ENCODE measurements at places on chromosomes 12 and 14.

DNA sequence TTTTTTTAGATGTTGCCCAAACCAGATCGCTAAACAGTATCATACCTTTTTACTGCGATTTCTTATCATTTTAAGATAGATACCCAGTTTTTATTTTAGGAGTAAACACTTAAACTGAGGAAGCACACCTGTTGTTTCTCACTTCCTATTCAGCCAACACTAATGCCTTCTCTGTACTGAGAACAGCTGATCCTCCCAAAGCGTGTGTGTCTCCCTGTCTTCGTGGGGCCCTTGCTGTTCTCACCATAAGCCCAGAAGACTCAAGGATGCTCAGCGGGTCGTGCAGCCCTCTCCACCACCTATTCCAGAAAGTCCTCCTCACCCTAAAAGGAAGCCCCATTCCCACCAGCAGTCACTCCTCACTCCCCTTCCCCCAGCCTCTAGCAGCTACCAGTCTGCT, 14.8 kb downstream of the PPP2R5C start:
- DNase-seq: no peak

GRCh38 chr14:53692885-53693284, 263.7 kb downstream of the BMP4 start:
- peak; percentile 94 for DNase-seq

- DNase-seq: peak; percentile 66
Measured at GRCh38 chr14:87944987-87945604, 47.9 kb downstream of the GALC start.

DNA sequence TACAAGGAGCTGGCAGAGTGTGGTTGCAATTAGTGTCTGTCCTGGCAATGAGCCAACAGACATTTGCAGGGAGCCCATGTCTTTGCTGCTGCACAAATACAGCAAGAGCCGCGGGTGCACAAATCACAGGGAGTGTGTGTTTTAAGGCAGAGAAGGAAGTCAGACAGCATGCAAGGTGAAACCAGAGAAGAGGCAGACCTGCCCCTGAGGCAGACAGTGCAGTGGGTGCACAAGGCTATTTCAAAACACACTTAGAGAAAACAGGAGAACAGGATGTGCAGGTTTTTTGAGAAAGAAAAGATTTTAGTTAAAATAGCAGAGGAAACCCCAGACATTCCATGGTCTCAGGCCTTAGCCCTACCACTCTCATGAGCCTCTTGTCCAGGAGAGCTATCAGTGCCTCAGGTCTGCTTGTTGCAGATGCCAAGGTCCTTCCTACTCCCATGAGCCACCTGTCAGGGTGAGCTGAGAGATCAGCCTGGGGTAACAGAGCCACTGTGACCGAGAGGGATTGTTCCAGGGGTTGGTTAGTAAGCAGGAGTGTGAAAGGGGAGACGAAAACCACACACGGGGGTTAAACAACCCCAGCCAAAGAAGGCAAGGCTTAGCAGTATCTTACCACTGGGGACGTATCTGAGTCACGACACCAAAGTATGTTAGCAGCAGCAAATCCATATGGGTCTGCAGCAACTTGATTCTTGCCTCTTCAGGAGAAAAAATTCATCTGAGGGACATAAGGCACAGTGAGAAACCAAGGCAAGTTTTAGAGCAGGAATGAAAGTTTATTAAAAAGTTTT, 78.1 kb downstream of the C14orf132 start:
- peak; percentile 69 for DNase-seq
